ENCODE measurements at places on chromosomes 5 and 9.

DNA sequence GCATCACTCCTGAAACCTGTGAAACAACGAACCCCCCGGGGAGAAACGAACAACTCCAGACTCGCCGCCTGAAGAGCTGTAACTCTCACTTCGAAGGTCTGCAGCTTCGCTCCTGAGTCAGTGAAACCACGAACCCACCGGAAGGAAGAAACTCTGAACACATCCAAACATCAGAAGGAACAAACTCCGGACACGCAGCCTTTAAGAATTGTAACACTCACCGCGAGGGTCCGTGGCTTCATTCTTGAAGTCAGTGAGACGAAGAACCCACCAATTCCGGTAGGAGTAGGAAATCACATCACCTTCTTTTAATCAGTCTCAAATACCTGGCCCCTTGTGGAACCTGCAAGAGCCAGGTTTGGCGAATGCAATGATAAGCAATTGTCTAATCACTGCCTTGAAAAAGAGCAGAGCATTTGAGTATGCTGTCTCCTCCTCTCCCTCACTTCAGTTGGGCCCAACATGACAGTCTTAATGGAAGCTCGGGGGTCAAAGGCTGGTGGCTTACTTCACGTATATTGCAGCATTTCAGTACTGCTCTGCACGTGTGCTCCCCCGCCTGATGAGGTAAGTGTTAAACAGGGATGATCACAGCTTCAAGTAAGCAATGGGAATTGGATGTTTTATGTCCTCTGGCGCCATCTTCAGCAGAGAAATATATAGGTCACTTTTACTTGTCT lies 473 bp downstream of the IRGM start:
- DNase-seq, result peak; percentile 9

DNA sequence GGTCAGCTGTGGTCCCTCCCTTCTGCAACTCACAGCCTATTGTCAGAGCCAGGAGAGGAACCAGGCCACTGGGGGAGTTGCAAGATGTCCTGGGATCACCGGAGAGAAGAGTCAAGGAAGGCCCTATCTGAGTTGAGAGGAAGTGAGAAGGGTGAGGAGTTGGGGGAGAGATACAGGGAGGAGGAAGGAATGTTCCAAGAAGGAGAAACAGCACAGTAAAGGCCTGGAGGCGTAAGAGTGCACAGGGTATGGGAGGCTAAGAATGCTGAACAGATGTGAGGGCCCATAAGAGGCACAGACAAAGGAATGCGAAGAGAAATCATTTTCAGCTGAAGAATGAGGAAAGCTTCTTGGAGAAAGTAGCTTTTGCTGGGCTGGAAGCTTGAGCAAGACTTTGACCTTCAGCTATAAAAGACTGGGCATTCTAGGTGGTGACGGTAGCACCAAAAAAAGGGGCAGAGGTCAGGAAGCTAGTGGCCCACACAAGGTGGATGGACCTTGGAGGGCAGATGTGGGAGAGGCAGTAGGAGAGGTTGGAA lies 21.6 kb upstream of the CSF1R start:
- no peak for DNase-seq

DNA sequence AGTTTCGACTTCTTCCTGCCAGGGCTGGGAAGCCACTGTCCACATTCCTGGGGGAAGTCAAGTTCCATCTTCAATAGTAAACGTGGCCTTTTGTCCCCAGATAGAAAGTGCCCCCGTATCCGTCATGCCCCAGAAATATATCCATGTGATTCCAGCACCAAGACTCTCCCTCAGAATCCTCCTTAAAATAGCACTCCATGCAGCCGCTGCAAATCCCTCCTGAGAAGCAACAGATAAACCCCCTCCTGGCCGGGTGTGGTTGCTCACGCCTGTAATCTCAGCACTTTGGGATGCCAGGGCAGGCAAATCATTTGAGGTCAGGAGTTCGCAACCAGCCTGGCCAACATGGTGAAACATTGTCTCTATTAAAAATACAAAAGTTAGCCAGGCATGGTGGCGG lies 126.1 kb downstream of the OLFM1 start:
- DNase-seq, result no peak

GRCh38 chr5:107282061-107282460 lies 388.7 kb downstream of the EFNA5 start:
- no peak for DNase-seq

GRCh38 chr9:129704807-129705206 lies 39.4 kb downstream of the PRRX2 start:
- DNase-seq, result no peak

GRCh38 chr9:4538107-4538506 lies 47.8 kb downstream of the SLC1A1 start:
- DNase-seq, result no peak

DNA sequence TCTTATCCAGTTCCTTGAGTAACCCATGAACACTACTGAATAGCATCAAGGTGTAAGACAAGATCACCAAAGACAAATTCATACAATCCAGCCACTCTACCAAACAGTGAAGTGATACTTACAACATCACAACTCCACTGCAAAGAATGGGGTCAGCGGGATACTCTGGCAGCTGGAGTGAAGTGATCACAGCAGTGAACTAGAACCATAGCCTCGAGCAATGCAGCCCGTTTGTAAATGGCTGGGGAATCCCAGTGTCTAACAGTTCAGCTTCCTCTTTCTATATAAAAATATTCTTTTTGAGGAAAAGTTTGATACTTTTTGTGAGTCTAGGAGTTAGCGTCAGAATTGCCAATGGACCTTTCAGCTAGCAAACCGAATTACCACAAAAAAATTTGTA lies 515.2 kb downstream of the ZNF608 start:
- no peak for DNase-seq

- no peak for DNase-seq
Observed at GRCh38 chr9:77838986-77839385, 190.9 kb upstream of the GNA14 start.

GRCh38 chr5:67338421-67338820 lies 141.8 kb upstream of the CD180 start:
- no peak for DNase-seq

- no peak for DNase-seq
Observed at GRCh38 chr9:129612815-129613519, 7.9 kb downstream of the C9orf50 start.

GRCh38 chr9:94014920-94015319 lies 59.8 kb upstream of the BARX1 start:
- DNase-seq, result no peak

GRCh38 chr5:67306965-67307607 lies 110.5 kb upstream of the CD180 start:
- no peak for DNase-seq
